Myometrial cell (primary cell): ENCODE measurements at places on chromosomes 12 and 14. TPM values are rescaled to one million over a fixed set of nuclear protein-coding genes. Genes with fewer than 3 reads are reported as not detected.

CSRNP2 gene
- total RNA-seq, result 12.1 and 14.5 TPM in 2 replicates

IL31 gene
- total RNA-seq, result not detected in 2 replicates

NEUROD4 gene
- not detected in 2 replicates for total RNA-seq

ZNF84 gene
- 6.9 and 12.1 TPM in 2 replicates for total RNA-seq

CACNA2D4 gene
- total RNA-seq, result 1.6 and 4.3 TPM in 2 replicates

FOXM1 gene
- 41.5 and 43.2 TPM in 2 replicates for total RNA-seq
